K562 (cell line): ENCODE measurements at places on chromosomes 6 and 20.
A peak's percentile ranks its signal among the peaks of the same experiment; 100 is the strongest.

- DNase-seq, result no peak
These were observed 67.7 kb downstream of the PHACTR2 start for GRCh38 chr6:143745166-143746133.

- DNase-seq, result no peak
These were observed 786 bp downstream of the ADRM1 start for GRCh38 chr20:62303340-62304226.

DNA sequence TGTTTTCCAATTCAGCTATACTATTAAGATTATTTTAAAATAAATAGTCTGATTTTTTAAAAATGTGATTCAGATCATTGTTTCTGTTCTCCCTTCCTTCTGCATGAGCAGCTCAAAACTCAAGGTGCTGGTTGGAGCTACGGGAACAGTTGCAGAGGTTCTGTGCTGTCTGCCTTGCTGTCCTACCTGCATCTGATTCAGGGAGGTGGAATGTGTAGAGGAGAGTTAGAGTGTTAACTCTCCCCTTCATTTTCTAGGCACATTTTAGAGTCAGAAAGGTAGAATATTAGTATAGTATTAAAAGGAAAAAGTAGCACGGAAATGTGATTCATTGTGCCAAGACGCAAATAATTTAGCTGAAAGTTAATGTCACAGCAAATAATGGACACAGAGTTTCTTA is 188.1 kb upstream of the SLC35B3 start:
- DNase-seq, result no peak

DNA sequence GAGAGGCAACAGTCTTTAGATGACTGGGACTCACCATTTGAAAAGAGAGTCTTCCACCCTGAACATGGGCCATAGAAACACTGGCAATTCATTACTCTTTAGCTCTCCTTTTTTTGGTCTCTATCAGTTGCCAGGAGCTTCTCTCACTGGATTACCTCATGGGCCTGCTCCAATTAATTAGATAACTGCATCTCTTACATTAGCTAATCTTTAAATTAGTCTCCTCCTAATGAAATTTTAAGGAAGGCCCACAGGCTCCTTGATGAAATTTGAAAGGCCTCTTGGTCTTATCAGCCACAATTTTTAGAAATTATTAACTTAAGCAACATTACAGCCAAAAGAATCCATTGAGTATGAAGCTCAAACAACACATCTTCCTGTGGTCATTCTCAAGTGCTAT is 184.4 kb downstream of the UNC5CL start:
- DNase-seq, result no peak

- DNase-seq, result no peak
These were observed 37.9 kb downstream of the SUN5 start for GRCh38 chr20:32966382-32966781.

- DNase-seq, result no peak
These were observed 859.7 kb upstream of the ADGRB3 start for GRCh38 chr6:67775333-67775732.

DNA sequence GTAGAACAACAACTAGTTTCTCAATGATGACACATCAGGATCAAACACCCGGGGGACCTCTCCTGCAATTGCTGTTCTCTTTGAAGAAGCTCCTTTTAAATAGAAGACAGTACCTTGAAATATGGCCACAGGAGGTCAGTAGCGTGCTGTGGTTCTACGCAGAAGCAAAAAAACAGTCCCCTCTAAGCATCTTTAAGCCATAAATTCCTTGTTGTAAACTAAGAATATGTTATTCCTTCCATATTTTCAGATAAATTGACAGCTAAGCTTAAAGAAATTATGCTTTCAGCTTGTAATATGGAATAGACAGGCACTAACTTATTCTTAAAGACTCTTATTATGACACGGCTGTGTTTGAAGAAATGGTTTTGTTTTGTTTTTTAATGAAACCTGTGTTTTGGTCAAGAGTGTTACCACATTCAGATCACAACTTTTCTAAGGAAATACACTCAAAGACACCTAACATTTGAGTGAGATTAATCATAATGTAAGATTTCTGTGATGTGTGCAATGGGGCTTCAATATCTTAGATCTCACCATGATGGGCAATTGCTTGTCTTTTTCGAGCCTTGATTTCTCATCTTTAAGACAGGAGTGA is 49.7 kb upstream of the IL20RA start:
- DNase-seq, result peak; percentile 63

GRCh38 chr6:3356824-3357420 is 98.2 kb downstream of the PSMG4 start:
- DNase-seq, result no peak

DNA sequence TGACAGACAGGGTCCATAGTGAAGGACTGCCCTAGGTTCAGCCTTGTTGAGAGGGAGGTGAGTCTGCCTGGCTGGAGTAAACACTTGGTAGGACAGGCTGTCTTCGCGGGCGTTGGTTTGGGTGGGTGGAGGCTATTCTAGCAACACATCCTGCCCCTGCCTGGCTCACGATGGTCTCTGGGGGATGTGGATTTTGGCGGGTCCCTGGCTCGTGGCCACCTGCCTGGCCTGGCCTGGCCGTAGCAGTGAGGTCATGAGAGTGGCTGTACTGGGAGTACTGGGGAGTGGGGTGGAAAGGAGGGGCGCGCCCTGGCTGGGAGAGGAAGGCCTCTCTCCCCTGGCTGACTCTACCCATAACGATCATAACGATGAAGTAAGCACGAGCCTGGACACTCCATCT is 30.2 kb upstream of the MRPS18A start:
- DNase-seq, result no peak

DNA sequence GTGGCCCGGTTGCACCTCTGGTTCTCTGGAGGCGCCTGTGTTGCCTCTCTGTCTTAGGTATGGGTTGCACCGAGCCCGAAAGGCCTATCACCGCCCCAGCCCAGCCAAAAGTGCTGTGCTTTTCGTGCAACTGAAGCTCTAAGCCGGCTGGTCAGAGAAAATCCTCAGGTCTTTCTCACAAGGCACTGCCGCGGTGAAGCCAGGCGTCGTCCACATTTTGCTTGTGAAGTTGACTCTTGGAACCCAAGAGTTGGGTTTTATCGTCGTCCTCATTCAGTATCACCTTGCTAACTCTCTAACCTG is 726 bp upstream of the EMILIN3 start:
- DNase-seq, result no peak

DNA sequence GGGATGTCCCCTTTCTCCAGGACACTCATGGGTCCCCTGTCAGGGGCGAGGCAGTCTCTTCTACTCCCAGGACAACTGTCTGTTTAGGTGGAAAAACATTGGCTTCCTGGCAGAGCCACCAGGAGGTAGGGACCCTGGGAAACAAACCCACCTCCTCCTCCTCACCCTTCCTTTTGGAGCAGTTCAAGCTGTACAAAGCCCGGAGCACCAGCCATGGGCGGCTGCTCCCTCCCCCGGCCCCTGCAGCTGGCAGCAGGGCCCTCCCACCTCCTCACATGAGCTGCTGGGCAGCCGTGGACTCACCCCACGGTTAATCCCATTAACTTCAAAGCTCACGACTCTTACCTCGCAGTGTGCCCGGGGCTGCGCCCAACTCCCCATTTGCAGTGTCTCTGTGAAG is 48.6 kb downstream of the CDH4 start:
- no peak for DNase-seq

- no peak for DNase-seq
These were observed 611 bp upstream of the TMEM217 start for GRCh38 chr6:37258405-37259105.

- DNase-seq, result peak; percentile 17
These were observed 280.6 kb upstream of the PRDM1 start for GRCh38 chr6:105805501-105806023.

- DNase-seq, result no peak
These were observed 278.8 kb upstream of the IMPG1 start for GRCh38 chr6:76351275-76351674.

DNA sequence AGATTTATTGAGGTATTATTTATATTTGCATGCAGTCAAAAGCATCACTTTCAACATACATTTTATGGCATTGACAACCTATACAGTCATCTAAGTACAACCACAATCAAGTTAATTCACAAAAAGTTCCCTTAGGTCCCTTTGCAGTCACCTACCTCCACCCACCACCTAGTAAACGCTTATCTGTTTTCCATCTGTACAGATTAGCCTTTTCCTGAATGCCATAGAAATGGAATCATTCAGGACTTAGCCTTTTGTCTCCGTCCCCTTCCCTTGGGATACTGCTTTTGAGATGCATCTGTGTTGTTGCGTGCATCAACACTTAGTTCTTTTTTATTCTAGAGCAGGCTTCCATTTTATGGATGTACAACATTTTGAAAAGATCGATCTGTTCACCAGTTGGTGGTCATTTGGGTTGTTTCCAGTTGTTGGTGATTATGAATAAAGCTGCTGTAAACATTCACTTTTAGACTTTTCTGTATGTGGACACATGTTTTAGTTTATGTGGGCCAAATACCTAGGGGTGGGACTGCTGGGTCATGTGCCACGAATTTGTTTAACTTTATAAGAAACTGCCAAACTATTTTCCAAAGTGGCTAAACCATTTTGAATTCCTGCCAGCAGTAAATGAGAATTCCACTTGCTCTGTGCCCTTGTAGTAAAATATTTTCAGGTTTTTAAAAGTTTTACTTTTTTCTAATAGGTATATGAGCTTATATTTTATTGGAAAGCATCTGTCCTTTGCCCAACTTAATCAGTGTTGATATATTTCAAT is 17.6 kb upstream of the IFNGR1 start:
- DNase-seq, result no peak

GRCh38 chr6:4355241-4355640 is 219.9 kb upstream of the ECI2 start:
- DNase-seq, result peak; percentile 26

GRCh38 chr6:45075246-45075645 is 252.9 kb upstream of the RUNX2 start:
- no peak for DNase-seq

- peak; percentile 11 for DNase-seq
These were observed 64.5 kb upstream of the TASP1 start for GRCh38 chr20:13703265-13703664.

DNA sequence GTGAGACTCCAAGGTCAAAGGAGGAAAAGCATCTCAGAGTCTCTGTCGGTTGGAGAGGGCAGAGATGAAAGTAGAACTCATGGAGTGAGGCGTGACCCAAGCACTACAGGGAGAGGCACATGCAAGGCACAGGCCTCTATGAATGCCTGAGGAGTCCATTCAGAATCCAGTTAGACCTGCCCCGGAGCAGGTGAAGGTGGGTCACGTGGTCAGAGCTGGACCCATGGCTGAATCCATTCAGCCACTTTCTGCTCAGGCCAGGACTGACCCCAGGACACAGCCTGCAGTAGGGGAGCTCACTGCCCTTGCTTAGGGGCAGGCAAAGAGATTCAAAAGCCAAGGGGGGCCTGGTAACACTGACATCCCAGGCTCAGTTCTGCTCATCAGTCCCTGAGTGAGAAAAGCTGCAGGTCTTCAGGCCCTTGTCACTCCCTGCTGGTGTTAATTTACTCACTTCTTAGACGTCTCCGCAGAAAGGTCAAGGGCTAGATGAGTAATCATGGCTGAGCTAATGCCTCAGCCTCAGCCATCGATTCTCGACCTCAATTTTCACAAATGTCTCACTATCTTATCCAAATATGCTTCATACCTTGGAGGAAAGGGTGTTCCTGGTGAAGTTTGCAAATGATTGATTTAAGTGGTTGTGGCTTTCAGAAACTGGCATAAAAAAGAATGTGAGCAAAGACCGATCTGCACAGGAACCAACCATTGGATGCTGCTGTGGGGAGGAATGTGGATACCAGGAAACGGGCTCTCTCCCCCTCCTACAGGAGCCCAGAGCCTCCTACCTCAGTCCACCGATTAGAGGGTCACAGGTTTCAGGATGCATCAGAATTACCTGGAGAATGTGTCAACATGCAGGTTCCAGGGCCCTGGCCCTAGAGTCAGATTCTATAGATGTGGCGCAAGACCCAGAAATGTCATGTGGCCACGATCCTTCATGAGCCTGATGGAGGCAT is 584.4 kb downstream of the PTPRT start:
- DNase-seq, result no peak

GRCh38 chr6:3090013-3090412 is 21.7 kb downstream of the RIPK1 start:
- DNase-seq, result no peak

GRCh38 chr6:127195833-127196232 is 70.8 kb upstream of the RNF146 start:
- DNase-seq, result no peak

DNA sequence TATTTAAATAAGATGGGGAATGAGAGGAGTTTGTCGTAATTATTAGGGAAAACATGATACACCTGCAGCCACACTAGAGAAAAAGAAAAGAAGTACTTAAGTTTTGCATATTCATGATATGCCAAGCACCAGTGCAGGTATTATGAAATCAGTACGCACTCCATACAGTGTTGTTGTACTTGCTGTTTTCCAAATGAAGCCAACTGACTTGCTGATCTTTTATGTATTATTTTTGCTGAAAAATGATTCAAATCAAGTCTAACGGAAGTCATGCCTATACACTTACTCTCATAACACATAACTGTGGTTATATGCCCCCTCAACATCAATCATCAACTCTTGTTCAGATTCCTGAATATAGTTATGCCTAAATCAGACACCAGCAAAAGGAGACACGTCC is 584.9 kb upstream of the EYS start:
- DNase-seq, result no peak

DNA sequence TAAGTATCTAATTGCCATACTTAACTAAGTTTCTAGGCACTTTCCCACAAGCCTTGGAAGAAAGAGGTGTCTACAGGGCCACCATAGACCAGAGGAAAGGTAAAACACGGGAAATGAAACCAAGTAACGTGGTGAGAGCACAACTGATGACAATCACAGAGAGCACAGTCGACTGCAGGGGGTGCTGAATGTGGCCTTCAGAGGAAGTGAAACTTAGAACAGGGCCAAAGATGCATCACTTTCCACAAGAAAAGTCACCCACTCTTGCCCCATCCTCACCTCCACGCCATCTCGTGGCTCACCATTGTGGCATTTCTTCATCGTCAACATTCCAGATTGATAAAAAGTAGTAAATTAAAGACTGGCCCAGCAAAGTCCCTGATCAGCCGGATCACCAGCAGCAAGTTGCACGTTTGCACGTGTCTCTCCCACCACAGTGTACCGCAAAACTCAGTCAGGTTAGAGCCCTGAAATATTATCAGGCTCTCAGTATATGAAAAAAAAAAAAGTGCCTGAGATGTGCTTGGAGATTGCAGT is 31.4 kb downstream of the HIVEP2 start:
- DNase-seq, result no peak

GRCh38 chr6:72553531-72554511 is 68.0 kb upstream of the KCNQ5 start:
- peak; percentile 17 for DNase-seq

DNA sequence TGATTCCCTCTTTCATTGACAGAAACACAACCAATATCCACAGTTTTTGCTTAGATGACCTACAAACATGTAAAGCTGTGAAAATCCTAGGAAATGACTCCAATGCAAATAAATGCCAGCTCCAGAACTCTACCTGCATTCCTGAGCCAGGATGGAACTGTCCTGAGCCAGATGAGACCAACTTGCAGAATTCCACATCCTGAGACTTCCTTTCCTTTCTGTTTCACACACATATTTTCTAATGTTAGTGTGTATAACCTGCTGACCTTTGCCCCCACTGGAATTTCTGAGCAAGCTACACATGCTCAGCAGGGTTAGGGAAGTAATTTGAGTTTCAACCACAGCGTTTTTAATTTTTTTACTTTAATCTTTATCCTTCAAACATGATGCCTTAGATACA is 69.6 kb upstream of the ADGRF1 start:
- no peak for DNase-seq

- DNase-seq, result peak; percentile 69
These were observed 5.1 kb downstream of the IGF2R start for GRCh38 chr6:159973951-159974350.

GRCh38 chr20:35171753-35172433 is at the start of gene PROCR:
Gene PROCR, plus strand, starts transcription at chr20:35172072. Its CDS starts 83 bp downstream, at chr20:35172155.
- peak; percentile 75 for DNase-seq
